ENCODE measurements at places on chromosomes 1 and 21.

GRCh38 chr1:14546416-14546815 lies 52.1 kb upstream of the KAZN start:
- DNase-seq: no peak

DNA sequence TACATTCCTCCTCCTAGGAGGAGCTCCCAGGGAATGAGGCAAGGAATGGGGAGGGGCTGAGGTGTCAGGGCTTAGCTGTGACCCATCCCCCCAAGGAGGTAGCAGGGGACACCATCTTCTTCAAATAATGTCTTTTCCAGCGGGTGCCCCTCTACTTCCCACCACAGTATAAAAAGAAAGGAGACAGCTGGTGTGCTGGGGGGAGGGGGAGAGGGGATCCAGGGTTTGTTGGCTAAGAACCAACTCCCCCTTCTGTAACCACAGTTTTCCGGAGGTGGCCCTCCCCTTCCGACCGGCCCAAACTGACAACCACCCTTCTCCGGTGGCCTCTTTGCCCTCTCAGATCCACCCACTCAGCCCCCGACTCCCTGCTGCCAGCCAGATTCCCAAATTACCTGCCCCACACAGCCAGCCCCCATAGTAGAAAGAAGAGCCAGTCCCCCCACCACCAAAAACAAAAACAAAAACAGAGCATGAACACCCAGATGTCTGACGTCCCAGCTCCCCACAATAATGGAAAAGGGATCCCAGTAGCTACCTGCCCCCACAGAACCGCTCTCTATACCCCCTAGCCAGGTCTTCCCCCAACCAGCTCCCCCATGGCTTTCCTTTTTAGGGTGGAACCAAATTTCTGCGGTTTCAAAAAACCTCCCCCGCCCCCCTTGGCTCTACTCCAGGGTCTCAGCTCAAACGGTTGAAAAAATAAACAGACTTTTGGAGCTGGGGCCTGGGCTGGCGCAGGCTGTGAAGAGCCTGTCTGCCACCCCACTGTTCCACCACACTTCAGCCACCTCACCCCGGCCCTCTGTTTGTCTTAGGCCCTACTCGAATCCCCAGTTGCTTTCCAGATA lies 2.1 kb downstream of the ARHGEF2 start:
- peak; percentile 60 for DNase-seq

GRCh38 chr1:232786845-232787455 lies 18.3 kb upstream of the MAP10 start:
- DNase-seq: no peak

GRCh38 chr1:104648269-104648691 lies 898.6 kb downstream of the AMY1C start:
- DNase-seq: no peak

DNA sequence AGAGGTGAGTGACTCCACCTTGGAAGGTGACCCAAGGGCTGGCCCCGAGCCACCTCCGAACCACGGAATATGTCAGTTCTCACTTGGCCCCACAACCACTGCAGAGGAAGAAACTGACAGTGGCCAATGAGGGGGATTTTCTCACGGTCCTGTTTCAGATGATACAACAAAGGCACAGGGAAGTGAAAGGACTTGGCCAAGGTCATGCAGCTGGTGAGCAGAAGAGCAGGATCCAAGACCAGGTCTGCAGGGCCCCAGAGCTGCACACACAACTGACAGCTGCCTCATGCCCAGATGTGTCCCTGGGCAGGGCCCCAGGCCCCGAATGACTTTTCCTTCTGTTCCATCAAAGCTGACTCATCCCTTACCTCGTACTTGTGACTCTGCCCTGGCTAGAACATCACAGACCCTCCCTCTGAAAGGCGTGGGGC lies 25.8 kb upstream of the EVA1B start:
- DNase-seq: no peak

DNA sequence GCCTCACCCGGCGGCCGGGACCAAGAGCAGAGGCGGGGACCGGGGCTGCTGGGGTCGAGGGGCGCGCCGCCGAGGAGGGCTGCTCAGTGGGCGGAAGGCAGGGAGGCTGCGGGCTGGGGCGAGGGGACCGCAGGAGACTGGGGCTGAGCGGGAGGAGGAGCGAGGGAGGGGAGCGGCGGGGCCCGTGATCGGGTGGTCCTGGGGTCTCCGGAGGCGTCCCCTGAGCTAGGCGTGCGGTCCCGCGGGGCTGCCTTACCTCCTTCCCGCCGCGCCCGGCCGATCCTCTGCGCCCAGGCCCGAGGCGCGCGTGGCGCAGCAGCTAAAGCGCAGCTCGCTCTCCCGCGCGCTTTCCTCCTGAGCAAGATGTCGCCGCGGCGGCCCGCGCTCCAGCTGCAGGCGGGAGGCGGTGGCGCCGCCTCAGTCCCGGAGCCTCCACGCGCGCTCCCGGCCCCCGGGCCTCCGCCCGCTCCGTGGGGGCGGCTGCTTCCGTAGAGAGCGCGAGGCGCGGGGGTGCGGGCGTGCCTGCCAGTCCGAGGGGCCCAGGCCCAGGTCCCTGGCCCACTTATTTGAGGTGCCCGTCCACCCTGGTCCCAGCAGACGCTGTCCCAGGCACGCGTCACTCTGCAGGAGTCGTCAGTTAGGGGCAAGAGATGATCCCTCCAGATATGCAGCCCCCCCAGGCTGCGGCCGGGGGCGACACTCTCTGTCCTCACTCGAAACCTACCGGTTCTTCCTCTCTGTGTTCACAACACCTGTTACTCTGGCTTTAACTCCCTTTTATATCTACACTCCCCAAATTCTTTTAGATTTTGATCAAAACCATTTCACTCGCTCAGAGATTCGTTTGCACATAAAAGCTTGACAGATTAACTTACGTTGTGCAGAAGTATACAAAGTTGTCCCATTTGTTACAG lies at the start of gene CCSAP:
Gene CCSAP, minus strand, starts transcription at position 392 of the 914 bp plus-strand sequence. CDS start 582 bp downstream, outside the sequence.
- peak; percentile 48 for DNase-seq

DNA sequence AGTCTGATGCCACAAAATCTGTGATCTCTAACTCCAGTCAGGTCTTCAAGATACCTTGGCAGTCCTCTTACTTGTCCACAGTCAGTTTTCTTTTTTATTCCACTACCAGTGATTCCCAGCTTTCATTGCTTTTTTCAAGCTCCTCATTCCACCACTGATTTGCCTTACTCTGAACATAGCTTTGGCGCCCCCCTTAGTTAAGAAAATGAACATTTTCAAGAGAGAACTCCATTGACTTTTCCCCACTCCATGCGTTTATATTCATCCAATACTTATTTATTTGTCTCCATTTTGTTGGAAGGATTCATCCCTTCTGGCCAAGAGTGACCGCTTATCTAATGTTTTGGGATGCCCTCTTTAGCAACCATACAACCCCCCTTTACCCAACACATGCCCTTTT lies 33.9 kb upstream of the IPO9 start:
- DNase-seq: no peak

DNA sequence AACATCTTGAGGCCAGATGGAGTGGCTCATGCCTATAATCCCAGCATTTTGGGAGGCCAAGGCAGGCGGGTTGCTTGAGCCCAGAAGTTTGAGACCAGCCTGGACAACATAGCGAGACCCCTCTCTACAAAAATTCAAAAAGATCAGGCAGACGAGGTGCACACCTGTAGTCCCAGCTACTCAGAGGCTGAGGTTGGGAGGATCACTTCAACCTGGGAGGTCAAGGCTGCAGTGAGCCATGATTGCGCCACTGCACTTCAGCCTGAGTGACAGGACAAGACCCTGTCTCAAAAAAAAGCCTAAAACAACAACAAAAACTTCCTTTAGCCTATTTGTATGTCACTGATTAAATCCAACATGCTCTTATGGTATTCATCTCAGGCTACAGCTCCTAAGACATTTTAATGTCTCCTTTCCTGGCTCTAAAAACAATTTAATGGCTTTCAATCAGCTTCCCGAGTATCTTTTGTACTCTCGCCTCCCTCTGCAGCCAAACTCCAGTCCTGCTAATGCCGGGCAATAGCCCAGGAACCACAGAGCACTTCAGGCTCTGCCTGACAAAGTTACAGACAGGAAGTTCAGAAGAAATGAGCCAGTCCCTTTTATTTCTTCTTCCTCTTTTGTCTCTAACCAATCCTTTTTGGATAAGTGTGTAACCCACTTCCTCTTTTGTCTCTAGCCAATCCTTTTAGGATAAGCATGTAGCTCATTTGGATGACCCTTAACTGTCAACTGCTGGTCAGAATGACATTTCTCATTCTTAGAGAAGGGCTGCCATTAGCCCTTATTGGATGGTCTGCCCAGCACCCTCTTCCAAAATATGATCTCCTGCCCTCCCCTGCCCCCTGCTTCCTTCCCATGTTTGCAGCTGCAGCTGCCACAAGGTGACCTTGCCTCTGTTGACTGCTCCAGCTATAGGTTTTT lies 6.6 kb upstream of the DOP1B start:
- no peak for DNase-seq

GRCh38 chr1:86500714-86501113 lies 32.0 kb downstream of the CLCA1 start:
- DNase-seq: no peak

DNA sequence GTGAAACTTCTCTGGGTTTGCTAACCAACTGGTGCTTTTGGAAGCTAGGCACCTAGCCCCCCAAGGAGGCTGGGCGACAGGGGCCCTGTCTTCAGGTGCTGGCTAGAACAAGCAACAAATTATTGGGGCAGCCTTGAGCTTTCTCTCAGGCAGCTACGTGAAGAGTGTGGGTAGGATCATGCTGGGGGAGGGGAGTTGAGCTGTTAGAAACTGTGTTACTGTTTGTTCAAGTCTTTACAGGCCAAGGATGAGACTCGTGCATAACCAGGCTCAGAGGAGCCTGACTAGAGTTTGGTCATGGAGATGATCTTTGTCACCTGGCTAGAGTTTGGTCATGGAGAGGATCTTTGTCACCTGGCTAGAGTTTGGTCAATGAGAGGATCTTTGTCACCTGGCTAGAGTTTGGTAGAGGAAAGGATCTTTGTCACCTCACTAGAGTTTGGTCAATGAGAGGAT lies 12.6 kb upstream of the SCCPDH start:
- DNase-seq: no peak

- DNase-seq: no peak
These were observed 22.9 kb downstream of the OVGP1 start for GRCh38 chr1:111404588-111404987.

GRCh38 chr1:116817582-116818064 lies 63.4 kb downstream of the CD2 start:
- peak; percentile 63 for DNase-seq

GRCh38 chr1:54493608-54494007 lies 54.4 kb upstream of the ACOT11 start:
- no peak for DNase-seq

DNA sequence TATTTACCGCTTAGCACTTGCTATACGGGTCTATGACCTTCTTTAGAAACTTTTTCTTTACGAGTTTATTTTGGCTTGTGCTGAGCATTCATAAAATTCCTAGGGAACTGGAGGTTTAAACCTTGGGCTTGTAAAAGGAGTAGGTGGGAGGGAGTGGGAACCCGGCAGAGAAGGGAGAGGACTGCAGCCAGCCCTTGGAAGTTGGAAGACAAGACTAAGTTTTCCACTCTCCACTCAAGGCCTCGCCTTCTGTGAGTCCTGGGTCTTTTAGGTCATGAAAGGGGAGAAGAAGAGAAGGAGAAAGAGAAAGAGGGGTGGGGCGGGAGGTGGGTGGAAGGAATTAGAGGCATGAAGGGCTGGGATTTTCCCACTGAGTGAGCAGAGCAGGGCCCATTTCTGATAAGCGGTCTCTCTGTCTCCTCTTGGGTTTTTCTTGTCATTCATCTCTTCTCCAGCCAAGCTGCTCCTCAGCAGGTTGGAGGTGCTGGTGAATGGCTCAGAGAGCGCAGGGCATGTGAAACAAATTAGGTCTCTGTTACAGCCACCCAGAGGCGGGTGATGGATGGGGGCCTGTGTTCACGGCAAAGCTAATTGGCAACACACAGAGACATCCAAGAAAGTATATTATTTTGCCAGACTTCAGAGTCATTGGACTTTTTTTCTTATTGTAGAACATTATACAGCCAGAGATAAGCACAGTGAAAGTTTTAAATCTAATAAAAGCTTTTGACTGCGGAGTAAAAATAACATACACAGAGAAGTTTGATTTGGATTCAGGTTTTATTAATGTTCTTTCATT lies 247.3 kb downstream of the FOXD2 start:
- no peak for DNase-seq

DNA sequence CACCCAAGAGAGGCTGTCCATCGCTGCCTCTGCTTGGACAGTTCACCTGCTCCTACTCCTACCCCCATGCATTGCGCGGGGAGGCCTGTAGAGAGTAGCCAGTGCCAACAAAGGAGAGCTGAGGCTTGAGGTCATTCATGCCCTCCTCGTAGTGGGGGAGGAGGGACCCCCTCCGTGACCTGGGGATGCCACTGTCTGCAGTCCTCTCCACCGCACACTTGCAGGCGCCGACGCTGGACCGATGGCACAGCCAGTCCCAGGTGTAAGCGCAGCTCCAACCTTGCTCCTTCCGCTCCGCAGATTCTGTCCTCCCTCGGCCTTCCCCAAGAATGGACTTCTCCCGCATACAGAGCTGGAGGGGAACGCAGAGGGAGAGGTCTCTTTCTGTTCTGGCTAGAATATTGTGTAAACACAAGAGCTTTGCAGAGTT lies 672 bp upstream of the PHLDA3 start:
- no peak for DNase-seq
